ENCODE measurements at places on chromosomes 12 and 14. TPM values are rescaled to one million over a fixed set of nuclear protein-coding genes. Genes with fewer than 3 reads are reported as not detected.

- no peak for DNase-seq
These were observed 408.5 kb downstream of the CCER1 start for GRCh38 chr12:90546511-90546910.

GRCh38 chr12:59080101-59080500 is 159.8 kb upstream of the LRIG3 start:
- no peak for DNase-seq

Gene ERBB3
- total RNA-seq = 2.2 TPM

Gene SLC7A8
- 3.4 TPM for total RNA-seq

Data from occipital lobe (tissue), 3 donors.